HFFc6 (cell line): ENCODE measurements at places on chromosomes 3 and 15.

GRCh38 chr15:39599871-39600270 lies 19.0 kb downstream of the THBS1 start:
- peak; percentile 73 for DNase-seq

GRCh38 chr3:115960799-115961198 lies 337.5 kb downstream of the GAP43 start:
- no peak for DNase-seq

GRCh38 chr15:38996111-38996631 lies 431.6 kb upstream of the RASGRP1 start:
- DNase-seq = peak; percentile 89

- no peak for DNase-seq
Measured at GRCh38 chr15:49031804-49032203, 14.4 kb downstream of the SECISBP2L start.

- DNase-seq = no peak
Measured at GRCh38 chr3:197706658-197707057, 30.0 kb downstream of the RUBCN start.

GRCh38 chr15:49148727-49149126 lies 6.7 kb downstream of the COPS2 start:
- no peak for DNase-seq

DNA sequence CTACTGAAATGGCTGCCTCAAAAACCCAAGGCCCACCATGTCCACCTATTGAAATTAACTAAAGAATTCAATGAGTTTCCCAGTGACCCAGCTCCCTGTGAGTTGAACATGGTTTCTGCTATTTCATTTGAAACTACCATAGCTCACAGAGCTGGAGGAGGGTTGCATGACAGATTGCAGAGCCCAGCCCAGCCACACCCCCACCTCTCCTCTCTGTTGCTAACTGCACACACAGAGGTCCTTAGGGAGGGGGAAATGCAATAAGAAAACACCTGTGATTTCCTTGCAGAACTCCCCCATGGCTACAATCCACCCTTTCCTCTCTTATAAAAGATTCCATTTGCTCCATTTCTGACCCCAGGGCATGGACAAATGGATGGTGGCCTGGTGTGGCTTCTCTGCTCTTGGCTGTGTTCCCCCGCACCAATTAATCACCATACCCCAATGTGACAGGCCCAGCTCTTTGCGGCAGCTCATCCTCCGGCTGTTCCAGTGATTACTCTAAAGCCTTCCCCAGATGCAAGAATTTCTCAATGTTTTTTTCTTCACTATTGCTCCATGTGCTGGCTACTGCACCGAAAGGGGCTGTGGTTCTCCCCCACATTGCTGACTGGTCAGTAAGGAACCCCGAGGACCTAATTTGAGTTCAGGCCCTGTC lies 208.4 kb upstream of the KBTBD8 start:
- no peak for DNase-seq

- no peak for DNase-seq
Measured at GRCh38 chr3:146375219-146375618, 94.1 kb downstream of the PLSCR2 start.

DNA sequence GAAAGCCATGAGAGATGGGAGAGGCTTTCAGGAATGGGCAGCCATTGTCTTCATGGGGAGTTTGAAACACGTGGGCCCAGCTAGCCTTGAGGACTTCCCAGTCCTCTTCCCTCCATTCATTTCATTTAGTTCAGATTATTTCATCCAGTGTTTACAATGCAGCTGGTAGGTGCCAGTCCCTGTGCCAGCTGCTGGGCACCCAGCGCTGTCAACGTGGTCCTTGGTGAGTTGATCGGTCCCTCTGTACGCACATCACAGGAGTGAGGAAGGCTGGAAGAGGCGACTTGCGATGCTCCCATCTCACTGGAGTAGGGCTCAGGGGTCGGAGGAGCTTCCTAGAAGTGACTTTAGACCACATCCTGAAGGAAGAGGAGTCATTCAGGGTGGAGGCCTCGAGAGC lies 206.4 kb upstream of the BHLHE40 start:
- DNase-seq = no peak

DNA sequence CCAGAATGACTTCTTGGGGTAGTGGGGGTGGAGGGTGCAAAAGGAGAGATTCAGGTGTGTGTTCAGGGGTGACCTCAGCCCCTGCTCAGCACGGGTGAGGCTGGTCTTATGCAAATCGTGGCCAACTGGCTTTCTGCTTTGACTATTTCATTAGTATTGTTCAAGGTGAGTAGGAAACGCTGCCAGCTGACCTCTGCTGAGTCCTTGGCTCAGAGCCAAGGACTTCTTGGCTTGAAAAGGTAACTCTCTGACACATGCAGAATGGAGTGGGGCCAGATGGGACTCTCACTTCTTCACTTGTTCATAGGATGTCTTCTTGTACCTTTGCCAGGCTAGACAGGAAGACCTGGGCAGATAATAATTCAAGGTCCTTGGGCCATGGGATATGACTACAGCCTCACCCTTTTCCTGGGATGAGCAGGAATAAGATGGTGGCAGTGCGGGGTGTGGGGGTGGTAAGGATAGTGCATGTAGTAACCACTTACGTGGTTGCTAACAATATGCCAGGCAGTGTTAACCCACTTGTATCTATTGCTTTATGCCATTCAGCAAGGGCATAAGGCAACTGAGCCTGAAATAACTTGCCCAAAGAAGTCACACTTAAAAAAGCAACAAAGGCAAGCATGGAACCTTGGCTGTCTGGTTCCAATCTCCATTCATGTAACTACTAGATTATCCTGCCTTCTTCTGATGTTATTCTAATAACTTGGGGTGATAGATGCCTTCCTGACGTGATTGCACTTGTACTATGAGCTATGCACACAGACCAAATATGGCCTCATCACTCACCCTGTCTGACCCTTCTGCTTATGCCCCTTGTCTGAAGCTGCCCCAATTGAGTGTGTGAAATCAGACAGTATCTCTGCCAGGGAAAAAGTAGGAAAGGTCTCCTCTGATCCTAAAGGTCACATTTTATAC lies 193.1 kb downstream of the NR1D2 start:
- no peak for DNase-seq

DNA sequence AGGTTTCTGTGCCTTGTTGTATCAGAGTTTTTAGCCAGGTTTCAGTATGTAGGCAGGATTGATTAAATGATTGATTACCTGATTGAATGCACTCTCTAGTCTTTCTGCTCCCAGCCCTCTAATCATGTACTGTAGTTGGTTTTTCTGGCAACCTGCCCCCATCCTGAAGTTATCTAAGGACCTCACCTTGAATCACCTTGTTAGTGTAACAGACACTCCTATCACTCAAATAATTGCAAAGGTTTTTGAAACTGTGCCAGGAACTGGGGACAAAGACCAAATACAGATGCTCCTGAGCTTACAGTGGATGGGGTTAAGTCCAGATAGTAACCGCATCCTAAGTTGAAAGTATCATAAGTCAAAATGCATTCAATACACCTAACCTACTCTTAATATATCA lies 141.5 kb upstream of the EIF1B start:
- DNase-seq = no peak

DNA sequence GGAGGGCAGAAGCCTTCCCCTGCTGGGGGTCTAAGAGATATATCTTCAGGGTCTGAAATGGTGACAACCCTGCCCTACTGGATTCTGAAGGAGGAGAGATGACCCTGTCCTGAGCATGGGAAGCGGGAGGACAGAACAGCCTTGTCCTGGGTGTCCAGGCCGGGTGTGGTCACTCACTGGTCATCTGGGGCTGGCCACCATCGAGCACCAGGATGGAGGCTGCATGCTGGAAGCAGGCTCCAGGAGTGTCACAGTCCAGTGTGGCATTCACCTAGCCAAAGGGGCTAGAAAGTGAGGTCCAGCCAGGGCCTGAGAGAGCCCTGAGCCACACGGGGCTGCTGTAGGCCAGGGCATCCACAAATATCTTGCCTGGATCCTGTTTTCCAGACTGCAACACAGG lies 5.2 kb downstream of the CDHR4 start:
- no peak for DNase-seq

GRCh38 chr3:32685543-32686185 lies 676 bp downstream of the CNOT10 start:
- peak; percentile 12 for DNase-seq
